ENCODE measurements at places on chromosomes 2 and 18.

DNA sequence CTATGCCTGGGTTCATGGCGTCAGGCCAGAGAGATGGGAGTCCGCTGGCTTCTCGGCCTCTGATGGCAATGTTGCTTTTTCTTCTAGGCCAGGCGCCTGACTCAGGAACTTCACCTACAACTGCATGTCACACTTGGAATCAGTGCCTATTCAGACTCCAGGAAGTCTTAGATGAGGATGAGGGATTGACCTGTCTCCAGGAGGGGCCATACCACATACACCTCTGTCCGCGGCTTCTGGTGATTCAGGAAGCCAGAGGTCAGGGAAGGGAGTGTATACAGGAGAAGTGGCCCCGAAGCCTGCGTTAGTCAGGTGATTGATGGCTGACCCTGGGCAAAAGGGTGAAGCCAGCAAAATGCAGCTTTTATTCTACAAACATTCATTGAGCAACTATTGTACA lies 109.1 kb upstream of the RMDN2 start:
- no peak for DNase-seq

GRCh38 chr18:57581301-57581934 lies 5.1 kb downstream of the FECH start:
- no peak for DNase-seq

- DNase-seq: no peak
These were observed 56.0 kb downstream of the HAUS1 start for GRCh38 chr18:46160050-46160798.

- no peak for DNase-seq
These were observed 65.6 kb downstream of the WDR7 start for GRCh38 chr18:56716692-56717146.

DNA sequence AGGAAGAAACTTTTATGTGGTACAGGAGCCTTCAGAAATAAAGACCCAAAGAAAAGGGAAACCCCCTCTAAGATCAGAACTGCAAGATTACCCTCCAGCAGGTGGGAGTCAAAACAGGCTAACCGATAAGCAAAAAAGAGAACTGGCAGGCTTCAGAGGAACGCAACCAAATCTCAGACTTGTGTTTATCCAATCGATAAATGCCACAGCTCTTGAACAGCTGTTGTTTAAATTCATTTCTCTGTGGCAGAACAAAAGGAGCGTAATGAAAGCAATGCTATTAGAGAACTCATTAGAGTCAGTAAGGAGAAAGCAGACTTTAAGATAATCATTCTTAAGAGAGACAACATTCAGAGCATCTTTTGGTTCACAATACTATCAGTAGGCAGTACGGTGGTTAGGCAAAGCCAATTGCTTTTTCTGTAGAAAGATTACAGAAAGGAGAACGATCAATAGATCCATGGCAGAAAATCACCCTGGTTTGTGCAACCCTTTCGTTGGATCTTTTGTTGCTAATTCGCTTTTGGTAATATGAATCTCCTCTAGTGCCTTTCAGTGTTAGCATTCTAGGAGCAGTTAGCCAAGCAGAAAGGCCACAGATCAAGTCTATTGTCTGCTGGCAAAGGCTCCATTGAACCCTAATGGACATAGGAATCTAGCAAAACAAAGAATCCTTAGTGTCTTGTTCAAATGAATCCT lies 476.4 kb upstream of the CHST9 start:
- DNase-seq: no peak

DNA sequence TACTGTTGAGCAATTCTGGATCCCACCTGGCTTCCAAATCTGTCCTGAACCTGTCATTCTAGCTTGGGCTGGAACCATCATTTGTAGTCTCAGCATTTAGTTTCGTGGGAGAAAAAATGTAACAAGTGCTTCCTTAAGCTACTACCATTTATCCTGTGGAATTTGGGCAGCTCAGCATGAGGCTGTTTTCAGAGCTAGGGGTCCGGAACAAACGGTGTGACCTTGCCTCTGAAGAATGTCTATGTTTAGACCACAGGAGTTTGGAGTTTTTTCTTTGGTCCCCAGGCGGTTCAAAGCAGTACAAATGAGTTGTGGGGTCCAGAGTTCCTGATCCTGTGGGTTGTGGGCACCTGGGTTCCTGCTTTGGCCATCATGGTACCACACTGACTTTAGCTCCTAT lies 59.1 kb upstream of the TMEM178A start:
- no peak for DNase-seq

DNA sequence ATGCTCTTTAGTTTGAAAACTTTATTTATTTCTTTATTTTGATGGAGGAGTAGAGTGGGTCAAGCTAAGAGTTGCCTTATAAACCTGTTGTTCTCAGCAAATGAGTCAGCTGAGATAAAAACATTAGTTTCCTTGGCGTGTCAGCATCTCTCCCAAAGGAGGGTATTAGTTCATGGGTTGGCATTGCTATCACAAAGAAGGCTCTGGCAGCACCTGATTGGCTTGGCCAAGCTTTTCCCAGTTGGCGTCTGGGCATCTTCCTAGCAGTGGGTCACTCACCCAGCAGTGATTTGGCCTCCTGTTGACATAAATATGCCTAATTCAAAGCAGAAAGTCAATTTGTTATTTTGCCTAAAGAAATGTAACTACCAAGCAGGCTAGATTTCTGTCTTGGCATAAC lies 200.7 kb upstream of the TNP1 start:
- no peak for DNase-seq

GRCh38 chr2:9206991-9207640 lies 504 bp downstream of the ASAP2 start:
- peak; percentile 34 for DNase-seq

DNA sequence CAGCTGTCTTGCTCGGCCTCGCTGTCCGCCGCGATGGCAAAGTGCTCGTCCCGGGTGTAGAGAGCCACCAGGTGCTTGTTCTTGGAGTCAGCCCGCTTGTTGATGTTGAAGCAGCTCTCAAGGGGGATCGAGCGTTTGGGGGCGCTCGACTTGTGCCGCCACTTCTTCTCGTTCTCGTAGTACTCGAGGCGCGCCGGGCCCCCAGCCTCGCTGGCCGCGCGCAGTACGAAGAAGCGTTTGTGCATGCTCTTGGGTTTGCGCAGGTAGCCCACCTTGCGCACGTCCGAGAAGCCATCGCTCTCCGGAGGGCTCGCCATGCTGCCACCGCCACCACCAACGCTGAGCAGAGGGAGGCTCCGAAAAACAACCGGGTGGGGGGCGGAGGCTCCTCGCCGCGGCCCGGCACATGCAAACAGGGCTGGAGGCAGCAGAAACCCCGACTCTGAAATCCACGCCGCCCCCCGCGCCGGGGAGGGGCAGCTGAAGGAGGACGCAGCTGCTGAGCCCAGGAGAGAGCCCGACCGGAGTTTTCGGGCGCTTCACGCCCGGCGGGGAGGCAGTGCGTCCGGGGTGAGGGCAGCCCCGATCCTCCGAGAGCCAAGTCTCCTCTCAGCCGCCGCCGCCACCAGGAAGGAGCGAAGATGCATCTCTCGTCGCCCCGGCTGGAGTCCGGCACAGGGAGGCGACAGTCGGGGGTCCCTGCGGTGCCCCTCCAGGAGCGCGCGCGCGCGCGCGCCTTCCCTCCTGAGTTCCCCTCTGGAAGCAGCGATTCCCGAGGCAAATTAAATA lies 1.0 kb downstream of the IRS1 start:
- DNase-seq: peak; percentile 43
